Heart left ventricle (tissue), 16 donors: ENCODE measurements at places on chromosomes 11 and 22. TPM values are rescaled to one million over a fixed set of nuclear protein-coding genes. Genes with fewer than 3 reads are reported as not detected.

GRCh38 chr22:29130476-29130875 lies 57.6 kb downstream of the KREMEN1 start:
- DNase-seq, result no peak

GRCh38 chr11:118714816-118715215 lies 35.4 kb upstream of the TREH start:
- no peak for DNase-seq

DNA sequence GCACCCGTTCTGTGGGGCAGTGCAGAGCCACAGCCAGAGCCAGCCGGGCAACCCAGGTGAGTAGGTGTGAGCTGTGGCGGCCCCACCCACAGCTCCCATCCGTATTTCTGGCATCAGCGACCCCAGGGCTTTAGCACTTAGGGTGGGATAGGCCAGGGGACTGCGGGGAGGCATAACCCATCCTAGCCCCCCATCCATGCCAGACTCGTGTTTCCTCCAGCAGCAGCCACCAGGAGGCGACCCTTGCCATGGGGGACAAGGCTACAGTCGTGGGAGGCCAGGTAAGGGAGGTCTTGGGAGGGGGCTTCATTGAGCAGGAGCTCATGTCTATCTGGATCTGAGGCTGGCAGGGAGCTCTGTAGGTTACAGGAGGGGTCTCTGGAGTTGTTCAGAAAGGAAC lies 873 bp downstream of the OTOG start:
- no peak for DNase-seq

DNA sequence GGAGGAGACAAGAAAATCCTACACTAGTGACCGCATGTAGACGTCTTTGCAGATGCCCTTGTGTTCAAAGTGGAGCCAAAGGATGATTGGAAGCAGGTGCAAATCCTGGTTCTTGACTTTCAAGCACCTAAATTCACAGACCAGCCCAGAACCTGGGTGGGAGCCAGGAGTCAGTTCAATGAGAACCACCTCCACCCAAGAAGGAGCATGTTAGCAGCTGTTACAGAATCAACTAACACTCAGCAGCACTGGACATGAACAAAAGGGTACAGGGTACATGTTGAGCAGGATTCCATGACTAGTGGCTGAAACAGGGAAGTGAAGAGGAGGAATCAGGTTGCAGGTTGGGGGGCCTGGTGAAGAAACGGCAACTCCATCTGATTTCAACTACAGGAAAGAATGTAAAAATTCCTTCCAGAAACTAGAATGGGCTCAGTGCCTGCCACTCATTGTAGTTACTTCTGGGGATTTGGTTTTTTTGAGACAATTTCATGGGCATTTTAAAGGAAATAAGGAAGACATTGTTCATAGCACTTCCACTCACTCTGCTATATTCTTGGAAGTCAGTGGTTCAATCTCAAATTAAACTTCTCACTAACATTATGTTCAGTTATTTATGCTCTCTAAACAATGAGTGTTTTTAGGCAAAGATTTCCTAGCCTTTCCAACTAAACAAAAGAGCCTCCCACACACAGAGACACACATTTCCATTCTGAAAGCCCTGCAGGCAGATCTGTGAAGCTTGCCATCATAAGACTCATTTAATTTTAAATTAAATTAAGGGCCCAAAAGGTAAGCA lies 173.3 kb downstream of the CADM1 start:
- DNase-seq, result no peak

DNA sequence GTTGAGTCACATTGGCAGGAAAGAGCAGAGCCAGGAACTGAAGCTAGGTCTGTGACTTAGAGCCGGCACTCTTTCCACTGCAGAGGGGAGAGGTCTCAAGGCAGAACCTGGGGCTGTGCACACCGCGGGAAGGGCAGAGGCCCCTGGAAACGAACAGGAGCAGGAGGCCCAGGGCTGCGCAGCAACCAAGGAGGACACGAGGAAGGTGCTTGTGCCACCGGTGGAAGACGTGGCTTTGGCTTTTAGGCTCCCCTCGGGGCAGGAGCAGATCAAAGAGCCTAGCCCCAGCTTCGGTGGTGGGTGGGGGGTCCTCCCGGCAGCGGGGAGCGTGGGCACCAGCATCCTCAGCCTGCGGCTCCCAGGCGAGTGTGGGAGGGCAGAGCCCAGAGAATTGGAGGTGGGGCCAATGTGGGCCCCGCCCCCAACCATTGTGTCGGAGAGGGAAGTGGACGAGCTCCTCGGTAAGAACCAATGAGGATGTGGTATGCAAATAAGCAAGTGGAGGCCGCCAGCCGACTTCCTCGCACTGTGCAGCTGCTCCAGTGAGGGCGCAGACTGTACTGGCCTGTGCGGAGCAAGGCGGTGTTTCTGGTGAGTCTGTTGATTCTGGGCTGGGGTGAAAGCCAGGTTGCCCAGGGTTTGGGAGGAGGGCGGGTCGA lies at the start of gene CCDC116:
TSS of gene CCDC116 (plus strand) at position 524 of the 659 bp plus-strand sequence. CDS start 422 bp downstream, outside the sequence.
- DNase-seq, result no peak

- DNase-seq, result no peak
Observed at GRCh38 chr11:60724420-60724819, at the start of gene MS4A18. TSS of gene MS4A18 (plus strand) at chr11:60724720.

DNA sequence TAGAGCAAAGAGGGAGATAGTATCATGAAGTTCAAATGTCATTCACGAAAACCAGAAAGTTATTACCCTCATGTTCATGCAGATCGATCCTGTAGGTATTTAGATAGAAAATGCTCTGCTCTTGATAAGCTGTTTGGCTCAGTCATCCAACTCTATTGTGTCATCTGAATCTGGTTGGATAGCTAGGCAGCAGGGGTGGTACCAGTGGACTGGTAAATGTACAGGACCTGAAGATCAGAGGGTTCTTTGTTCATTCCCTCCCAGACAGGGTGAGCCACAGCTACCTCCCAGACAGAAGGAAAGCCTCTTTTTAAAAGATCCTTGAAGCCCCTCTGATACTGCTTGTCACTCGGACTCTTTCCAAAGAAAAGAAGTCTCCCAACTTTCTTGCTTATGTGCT lies 29.8 kb upstream of the DRD2 start:
- DNase-seq, result no peak

DNA sequence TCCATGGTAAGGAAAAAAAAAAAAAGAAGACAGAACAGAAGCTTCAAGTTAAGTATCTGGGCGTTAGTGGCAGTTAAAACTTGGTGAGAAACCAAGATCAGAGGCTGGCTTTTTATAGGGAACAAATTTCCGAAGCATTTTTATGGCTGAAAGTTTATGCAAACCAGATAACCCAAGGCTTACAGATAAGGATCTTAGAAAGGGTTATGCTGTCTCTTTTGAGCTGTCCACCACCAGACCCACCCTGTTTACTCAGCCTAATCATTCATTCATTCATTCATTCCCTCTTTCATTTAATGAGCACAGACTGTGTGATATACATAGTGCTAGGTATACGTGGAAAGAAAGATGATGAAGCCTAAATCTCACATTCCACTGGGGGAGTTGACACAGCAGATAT lies 89.5 kb downstream of the ME3 start:
- no peak for DNase-seq

DNA sequence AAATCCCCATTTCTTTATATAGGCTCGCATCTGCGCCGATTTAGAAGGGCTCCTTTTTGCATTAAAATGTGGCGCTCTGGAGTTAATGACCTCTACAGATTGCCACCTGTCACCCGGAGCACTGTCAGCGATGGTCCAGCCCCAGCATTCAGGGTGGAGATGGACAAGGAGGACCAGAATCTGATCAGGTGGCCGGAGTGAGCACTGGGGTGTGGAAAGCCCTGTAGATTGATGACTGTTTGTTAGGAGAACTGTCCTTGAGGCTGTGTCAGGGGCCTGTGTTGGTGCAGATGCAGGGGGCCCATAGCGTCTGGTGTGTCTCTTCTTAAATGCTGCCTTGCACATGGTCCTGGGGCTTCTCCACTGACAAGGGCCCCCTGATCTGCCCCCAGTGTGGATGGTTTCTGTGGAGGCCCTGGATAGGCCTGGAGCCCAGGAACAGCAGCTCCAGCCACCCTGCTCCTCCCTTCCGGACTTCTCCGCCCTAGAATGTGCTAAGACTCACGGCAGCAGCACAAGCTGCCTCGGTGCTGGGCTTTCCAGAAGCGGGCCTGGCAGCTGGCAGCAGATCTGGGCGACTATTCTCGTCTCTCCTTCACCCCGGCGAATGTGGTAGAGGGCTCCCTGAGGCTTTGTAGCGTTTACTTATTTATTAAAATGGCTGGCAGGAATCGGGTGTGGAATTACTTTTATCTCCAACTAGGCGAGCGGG lies 1333.3 kb downstream of the BRD1 start:
- no peak for DNase-seq

GRCh38 chr11:58592760-58593472 lies 14.1 kb downstream of the ZFP91 start:
- DNase-seq, result no peak

- DNase-seq, result no peak
Observed at GRCh38 chr22:49589301-49589700, 238.4 kb downstream of the BRD1 start.

DNA sequence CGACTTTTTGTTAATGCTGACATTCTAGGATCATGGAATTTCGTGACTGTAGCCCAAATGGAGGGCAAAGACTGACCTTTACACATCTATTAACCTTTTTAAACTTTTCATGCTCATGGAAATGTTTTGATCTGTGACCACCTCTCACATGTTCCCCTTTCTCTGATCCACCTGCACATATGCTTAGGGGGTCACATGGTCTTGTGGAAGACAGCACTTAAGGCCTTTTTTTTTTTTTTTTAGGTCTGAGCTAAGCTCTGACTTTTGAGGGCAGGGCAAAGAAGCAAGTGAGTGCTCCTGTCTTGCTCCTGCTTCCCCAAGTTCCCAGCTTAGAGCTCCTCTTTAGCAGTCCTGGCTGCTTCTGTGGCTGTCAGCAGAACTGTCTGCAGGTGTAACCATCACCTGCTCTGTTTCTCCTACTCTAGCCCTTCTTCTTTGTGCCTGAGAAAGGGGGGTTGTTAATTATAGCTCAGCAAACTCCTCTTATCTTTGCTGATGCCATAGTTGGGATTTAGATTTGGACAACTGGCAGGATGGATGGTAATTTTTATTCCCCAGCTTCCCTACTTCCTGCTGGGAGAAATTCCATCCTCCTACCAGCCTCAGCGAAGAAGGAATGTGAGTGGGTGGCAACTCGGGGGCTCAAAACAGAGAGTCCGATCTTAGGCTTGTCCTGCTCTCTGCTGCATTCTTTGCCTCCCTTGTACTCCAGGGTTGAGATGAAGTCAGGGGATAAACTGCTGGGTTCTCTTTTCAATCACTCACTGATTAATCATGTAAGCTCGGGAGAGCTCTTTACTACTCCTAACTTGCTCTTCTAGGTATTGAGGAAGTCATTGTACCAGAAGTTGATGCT lies 64.4 kb downstream of the GRAMD1B start:
- DNase-seq, result no peak

DNA sequence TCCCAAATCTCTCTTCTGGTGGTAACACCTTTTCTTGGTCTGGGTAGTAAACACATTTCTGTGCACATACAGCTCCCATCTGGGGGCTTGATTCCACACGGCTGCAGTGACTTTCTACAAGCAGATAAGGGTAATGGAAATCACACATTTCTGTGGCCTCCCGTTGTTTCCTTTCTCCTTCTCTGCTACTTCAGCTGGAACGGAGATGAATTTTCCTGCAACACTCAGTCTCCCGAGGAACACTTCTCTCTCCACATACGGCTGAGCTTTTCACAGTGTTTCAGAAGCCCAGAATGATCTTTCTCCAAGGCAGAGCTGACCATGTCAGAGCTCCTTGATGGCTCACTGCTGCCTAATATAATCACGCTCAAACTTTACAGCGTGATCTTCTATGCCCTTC lies 364.3 kb upstream of the NARS2 start:
- no peak for DNase-seq

- no peak for DNase-seq
Observed at GRCh38 chr11:58671983-58672633, 49.6 kb downstream of the CNTF start.

DNA sequence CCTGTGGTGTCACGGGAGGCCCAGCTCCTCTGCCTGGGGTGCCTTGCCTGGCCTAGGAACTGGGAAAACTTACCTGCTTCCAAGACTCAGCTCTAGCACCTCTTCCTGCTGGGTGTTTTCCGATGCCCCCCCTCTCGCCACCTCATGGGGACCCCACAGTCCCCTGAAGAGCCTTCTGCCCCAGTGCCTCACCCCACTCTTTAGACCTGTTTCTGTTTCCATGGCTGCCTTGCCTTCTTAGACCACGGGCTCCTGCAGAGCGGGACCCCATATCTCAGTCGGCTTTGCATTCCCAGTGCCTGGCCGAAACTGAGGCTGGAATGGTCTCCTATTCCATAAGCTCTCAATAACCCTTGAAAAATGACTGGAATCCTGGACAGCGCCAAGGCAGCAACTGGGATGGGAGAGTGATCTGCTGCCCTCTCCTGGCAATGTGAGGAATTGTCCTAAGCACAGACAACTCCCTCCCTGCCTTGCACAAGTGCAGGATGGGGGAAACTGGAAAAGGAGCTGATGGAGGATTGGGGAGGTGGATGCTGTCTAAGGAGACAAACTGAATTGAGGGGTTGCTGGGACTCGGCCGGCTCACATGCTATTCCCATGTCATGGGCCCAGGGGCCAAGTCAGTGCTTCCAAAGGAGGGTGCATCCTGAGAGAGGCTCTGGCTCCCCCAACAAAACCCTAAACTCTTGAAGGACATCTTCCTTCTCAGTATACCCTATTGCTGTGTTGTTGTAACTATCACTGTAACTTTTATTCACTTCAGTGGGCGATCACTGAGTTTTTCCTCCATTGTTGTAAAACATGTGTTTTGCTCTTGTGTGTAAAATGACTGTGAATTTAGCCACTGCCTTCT lies 26.6 kb upstream of the IL17RA start:
- no peak for DNase-seq

- DNase-seq, result no peak
Observed at GRCh38 chr11:45722144-45722543, 56.7 kb upstream of the CHST1 start.

DNA sequence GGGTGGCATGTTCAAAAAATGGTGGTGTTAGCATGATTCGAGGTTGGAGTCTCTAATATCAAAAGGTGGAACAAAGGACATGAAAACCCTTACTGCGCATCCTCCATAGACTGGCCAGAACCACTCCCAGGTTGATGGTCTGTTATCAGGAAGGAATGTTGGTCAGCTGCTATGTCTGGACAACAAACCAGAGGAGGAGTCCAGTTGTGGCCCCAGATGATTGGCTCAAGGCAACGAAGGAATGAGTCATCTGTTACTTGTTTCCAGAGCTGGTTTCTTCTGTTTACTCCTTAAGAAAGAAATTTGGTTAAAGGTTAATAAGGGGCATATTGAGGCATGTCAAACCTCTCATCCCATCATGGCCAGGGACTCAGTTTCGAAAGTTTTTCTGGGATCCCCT lies 56.8 kb upstream of the GRIA4 start:
- no peak for DNase-seq

GRCh38 chr11:126604461-126604860 lies 249.0 kb downstream of the ST3GAL4 start:
- no peak for DNase-seq

The IL10RA gene
- polyA plus RNA-seq, result 3.7 TPM

The INS gene
- not detected for polyA plus RNA-seq

The MOGAT2 gene
- not detected for polyA plus RNA-seq

The MFNG gene
- polyA plus RNA-seq, result 7.1 TPM

The PANX3 gene
- not detected for polyA plus RNA-seq

The CEP57 gene
- polyA plus RNA-seq, result 8.7 TPM

The MFRP gene
- 0.04 TPM for polyA plus RNA-seq

The SPDYC gene
- polyA plus RNA-seq, result not detected
